ENCODE measurements at places on chromosomes 7 and 10.

GRCh38 chr7:33732462-33732861 is 172.9 kb upstream of the BMPER start:
- no peak for DNase-seq

DNA sequence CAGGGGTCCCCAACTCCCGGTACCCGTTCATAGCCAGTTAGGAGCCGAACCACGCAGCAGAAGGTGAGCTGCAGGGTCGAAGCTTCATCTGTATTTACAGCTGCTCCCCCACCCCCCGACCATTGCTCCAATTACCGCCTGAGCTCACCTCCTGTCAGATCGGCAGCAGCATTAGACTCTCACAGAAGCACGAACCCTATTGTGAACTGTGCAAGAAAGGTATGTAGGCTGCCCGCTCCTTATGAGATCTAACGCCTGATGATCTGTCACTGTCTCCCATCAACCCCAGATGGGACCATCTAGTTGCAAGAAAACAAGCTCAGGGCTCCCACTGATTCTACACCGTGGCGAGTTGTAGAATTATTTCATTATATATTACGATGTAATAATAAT is 14.6 kb upstream of the AZGP1 start:
- no peak for DNase-seq

GRCh38 chr10:101938305-101939007 is 94.9 kb upstream of the KCNIP2 start:
- no peak for DNase-seq

DNA sequence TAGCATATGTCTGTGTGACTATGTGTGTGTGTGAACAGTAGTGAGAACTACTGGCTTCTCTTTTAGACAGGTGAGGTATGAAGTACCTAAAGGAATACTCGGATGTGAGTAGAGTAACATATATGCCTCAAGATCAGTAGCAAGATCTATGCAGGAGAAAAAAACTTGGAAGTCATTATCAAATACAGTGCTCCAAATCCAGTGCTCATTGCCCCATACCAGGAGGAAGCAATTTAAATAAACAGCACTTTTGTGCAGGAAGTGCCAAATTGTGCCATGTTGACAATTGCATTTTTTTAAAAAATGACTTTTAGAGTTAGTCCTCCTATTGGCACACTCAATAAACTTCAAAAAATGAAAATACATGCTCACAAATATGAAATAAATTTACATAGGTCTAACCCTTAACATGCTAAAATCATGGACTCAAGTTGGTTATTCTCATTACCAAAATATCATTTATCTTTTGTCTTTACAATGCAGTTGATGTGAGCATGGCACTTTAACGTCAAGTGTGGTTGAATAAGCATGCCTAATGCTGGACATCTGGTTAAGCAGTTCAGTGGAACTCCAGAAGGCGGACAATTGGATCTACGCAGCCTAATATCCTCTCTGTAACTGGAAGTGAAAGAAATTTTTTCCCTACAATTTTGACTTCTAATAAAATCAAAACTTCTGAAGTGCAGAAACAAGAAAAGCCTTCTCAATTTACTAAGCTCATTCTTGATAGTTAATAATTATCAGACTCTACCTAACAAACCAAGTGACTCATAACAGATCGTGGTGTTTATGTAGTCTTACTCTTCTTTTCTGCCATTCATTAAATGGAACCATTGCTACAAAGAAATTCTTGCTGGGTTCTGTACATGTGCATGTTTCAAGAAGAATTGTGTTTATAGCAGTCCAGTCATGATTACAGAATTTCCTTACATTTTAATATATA is 195.2 kb downstream of the MDFIC start:
- no peak for DNase-seq

GRCh38 chr10:5510281-5511072 is 11.1 kb upstream of the CALML5 start:
- DNase-seq: no peak

DNA sequence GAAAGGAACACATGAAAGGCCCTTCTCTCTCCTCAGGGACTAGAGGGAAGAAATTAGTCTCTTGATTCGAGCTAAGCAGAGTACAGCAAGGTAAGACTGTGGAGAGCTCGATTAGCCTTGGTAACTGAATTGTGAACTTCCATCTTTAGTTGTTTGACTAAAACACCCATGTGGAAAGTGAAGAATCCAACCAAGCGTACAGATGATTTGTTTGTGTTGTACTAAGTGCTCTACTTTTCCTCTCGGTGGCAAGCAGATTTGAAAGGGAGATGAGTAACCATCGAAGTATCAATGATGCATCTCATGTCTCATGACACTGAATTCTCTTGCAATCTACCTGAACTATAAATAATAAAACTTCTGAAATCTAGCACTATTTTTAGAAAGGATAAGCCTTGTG is 80.7 kb downstream of the FZD1 start:
- no peak for DNase-seq

- DNase-seq: no peak
These were observed 69.0 kb downstream of the ADD3 start for GRCh38 chr10:110076559-110077318.

- DNase-seq: no peak
These were observed 173.3 kb downstream of the CFTR start for GRCh38 chr7:117652943-117653680.

DNA sequence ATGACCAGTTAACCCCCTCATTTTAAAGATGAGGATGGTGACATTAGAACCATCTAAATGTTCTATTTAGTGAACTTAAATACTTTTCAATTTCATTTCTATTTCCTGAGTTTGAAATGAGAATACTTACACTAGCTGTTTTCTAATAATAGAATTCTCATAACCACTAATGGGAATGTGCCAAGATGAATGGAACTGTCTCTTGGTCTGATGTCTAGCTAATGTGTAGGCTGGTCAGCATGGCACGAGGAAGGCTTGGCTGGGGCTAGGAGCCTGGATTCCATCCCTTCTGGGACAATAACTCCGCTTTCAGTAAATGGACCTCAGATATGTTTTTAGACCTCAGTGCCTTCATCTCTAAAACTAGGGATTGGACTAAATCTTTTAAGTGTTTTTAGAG is 185.8 kb upstream of the NRP1 start:
- DNase-seq: no peak

GRCh38 chr7:44805950-44806349 is 9.5 kb downstream of the PPIA start:
- no peak for DNase-seq

All from stimulated activated CD8-positive, alpha-beta memory T cell treated with anti-CD3 and anti-CD28 coated beads, Interleukin-12 subunit alpha, Interleukin-12 subunit beta, amount 100 ng/mL, for 4 hours (primary cell).